Activated gamma-delta T cell treated with anti-CD3 and anti-CD28 coated beads, Interleukin-2, amount 50 U/mL, for 16 hours (primary cell): ENCODE measurements at places on chromosomes 6 and 20.

DNA sequence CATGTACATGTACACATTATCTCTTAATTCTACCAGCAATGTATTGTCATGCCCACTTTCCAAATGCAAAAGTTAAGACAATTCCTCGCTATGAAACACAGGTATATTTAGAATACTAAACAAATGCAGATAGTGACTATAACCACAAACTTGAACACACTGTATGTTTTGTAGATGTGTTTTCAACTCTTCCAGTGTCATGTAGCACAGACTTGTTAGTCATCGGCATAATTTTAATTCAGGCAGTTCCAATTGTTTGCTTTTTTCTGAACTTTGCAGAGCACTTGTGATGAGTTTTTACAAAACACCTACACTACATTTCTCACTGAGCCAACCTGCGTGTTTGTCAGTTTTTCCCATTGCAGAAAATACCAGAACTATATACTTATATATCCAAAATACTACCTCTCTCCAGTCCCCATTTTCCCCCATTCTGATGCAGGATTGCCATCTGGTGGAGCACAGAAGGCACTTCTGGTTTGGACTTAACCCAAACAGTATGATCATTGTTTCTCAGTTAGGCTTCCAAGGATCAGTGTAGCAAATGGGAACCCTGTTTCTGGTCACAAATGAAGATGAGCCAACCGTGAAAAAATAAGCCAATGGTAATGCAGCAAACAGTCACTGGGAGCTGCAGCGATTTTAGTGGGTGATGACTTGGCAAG lies 143.4 kb downstream of the ADGRB3 start:
- DNase-seq: no peak

DNA sequence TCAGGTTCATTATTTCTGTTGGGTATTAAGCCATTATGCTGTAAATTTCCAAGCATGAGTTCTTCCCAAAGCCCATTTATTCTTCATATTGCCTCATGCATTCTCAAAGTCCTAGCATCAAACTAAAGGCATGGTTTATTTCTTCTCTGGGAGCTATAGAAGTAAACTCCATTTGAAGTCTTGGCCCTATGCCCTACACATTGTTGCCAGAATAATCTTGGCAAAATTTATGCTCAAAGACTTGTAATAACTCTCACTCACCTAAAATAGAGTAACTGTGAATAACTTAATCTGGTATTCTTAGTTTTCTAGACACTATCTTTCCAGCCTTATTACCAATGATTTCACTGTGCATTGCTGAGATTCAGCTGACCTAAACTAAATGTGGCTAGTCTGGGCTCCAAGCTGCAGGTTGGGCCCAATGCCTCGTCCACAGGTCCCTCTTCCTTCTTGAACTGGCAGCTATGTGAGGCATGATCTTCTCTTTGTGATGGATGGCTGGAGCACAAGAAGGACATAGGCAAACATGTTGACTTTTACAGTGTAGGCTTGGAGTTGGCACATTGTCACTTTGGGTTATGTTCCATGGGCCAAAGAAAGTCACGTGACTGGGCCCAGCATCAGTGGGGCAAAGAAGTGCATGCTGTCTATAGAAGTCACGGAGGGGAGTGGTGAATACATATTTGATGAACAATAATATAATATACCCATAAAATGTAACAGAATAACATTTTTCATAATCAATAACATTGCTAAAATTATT lies 39.1 kb upstream of the ANKEF1 start:
- no peak for DNase-seq

DNA sequence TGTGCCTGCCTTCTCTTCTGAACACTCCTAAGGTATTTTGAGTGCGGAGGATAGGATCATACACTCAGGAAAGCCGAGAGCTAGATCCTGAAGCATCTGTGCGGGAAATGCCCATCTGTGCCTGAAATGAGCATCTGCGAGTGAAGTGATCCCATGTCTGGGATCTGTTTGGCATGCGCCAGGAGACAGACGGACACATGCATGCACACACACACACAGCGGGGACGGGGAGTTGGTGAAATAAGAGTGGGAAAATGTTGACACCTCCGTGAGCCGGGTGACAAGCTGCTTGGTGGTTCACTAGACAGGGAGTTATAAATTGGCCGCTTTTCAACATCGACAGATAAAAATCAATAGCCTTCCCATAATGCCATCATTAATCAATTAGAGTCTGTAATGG lies 13.8 kb downstream of the SYNJ2 start:
- no peak for DNase-seq

- no peak for DNase-seq
These were observed 3.7 kb upstream of the RNASET2 start for GRCh38 chr6:166959911-166960608.
